MG63 (cell line): ENCODE measurements at places on chromosomes 11 and 22. TPM values are rescaled to one million over a fixed set of nuclear protein-coding genes. Genes with fewer than 3 reads are reported as not detected.

The VPREB1 gene
- total RNA-seq, result not detected in 2 replicates

The FAM180B gene
- not detected in 2 replicates for total RNA-seq

The ABCG4 gene
- total RNA-seq, result not detected in 2 replicates

The DTX4 gene
- total RNA-seq, result 18.8 and 22.7 TPM in 2 replicates

The MADD gene
- 6.9 and 7.8 TPM in 2 replicates for total RNA-seq

The MYOD1 gene
- not detected in 2 replicates for total RNA-seq

- no peak for DNase-seq
Observed at GRCh38 chr11:4916581-4916980, 2.6 kb downstream of the OR51G2 start.

GRCh38 chr11:2535673-2536439, 91.0 kb downstream of the KCNQ1 start:
- DNase-seq, result no peak

DNA sequence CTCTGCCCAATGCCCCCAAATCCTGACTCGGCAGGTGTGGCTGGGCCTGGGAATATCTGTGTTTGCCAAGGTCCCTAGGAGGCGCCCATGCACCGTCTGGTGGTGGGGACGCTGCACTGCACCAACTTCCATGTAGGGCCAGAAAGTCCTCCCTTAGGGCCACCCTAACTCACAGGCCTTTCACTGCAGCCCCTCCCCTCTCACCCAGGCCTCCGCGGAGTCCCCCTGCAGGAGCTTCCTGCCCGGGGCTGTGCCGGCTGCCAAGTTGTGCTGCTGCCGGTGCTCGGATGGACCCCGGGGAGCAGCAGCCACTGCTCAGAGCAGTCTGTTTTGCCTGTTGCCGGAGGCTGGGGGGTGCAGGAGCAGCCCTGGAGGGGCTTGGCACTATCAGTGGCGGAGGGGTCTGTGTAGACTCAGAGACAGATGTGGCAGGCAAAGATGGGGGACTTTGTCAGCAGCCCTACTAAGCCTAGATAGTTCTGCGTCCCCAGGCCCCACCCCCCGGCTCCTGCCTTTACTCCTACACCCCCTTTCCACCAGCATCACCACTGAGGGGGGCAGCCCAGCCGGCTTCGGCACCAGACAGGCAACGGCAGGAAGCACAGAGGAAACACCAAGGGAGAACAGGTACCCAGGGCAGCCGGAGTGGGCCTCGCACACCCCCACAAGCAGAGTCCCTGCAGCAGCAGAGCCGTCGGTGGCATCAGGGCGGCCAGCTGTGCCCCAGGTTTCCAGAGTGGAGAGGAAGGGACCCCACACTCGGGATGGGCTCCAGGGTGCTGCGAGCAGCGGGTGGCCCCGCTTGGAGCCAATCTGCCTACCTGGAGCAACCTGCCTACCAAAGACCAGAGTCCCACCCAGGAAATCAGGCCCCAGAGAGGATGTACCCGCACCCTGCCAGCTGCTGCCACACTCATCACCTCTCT, 124.3 kb downstream of the TRIM29 start:
- peak; percentile 33 for DNase-seq

DNA sequence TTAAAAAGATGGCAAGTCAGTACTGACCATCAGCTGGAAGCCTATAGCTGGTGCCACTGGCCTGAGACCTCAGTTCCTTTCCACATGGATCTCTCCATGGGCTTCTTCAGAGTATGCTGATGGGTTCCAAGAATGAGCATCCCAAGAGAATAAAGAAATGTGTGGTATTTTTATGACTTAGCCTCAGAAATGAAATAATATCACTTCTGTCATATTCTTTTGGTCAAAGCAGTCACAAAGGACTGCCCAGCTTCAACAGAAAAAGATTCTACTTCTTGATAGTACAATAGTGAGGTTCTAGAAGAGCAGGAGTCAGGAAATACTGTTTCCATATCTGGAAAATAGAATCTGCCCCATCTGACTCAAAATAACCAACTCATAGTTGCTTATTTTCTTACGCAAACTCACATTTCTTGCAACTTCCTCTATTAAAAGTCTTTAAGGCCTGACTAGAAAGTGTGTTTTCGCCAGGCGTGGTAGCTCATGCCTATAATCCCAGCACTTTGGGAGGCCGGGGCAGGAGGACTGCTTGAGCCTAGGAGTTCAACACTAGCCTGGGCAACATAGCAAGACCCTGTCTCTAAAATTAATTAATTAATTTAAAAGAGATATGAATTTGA, 116.9 kb downstream of the SIK3 start:
- DNase-seq, result no peak

DNA sequence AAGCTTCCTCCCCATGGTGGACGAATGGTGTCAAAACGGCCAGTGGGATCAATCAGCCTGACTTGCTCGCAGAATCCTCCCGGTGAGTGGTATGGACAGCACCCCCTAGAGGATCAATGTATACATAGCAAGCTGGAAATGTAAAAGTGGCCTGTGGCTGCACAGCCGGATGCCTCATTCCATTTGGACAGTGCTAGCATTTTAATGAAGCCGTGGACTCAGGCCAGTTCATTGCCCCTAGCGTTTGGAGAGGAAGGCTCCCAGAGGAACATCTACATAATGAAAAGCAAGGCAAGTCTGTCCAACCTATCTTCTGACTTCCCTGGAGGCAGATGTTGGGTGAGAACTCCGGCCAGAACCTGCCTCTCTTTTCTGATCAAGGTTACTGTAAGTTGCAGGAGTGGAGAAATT, 942.3 kb downstream of the NTM start:
- DNase-seq, result peak; percentile 25

DNA sequence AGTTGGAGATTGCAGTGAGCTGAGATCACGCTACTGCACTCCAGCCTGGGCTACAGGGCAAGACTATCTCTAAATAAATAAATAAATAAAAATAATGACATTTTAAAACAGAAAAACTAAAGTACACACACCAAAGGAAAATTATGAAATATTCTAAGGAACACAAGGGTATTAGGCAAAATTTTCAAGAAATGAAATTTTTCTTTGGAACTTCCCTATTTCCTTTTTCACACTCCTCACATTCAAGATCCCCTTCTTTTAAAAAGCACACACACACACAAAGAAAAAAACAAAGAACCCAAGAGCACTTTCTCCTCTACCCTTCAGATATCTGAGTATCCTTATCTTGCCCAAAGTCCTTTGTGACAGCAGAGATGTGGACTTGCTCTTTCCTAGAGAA, 92.8 kb downstream of the CCDC73 start:
- DNase-seq, result no peak

GRCh38 chr11:117841551-117842031, 17.0 kb upstream of the FXYD2 start:
- no peak for DNase-seq

GRCh38 chr11:93054881-93055280, 85.4 kb downstream of the MTNR1B start:
- DNase-seq, result peak; percentile 84
